ENCODE measurements at places on chromosomes 16 and 17.
A peak's percentile ranks its signal among the peaks of the same experiment; 100 is the strongest.

GRCh38 chr16:84223456-84223855 lies 16.4 kb downstream of the KCNG4 start:
- no peak for DNase-seq

GRCh38 chr16:88363239-88363891 lies 19.4 kb upstream of the ZNF469 start:
- DNase-seq: no peak

DNA sequence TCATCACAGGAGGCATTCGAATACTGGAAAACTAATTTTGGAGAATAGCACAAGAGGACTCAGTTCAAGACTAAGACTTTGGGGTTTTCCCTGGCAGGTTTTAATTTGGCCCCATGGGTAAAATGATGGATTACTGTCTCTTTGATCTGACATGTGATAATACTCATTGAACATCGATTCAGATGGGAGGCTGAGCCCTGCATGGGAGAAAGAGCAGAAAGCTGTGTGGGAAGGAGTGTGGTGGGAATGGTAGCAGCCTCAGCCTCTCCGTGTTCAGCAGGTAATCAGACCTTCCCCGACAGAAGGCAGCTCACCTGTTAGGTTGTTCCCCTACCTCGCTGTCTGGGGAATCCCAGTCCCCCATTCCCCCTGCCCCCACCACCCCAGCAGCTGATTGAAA lies 124.7 kb upstream of the TNRC6C start:
- no peak for DNase-seq

- peak; percentile 57 for DNase-seq
These were observed 3.6 kb downstream of the PIEZO1 start for GRCh38 chr16:88781140-88782077.

- DNase-seq: no peak
These were observed 605.5 kb upstream of the SALL1 start for GRCh38 chr16:51756447-51757123.

DNA sequence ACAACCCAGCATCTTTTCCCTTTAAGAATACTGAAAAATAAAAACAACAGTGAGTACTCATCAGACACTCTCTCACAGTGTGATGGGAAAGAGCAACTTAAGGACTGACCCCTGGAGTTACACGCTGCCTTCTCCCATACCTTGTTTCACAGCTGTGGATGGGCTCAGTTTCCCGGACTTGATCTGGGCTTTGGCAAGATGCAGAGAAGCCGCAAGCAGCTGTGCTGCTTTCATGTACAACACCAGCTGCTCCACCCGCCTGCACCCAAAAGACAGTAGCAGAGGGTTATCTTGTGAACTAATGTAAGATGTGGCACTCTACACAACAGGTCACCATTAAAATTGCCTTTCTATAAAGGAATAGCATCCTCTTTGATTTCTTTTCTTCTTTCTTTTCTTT lies 32.7 kb upstream of the ALDH3A1 start:
- no peak for DNase-seq

- DNase-seq: no peak
These were observed 1.0 kb downstream of the RSPRY1 start for GRCh38 chr16:57186872-57187854.

DNA sequence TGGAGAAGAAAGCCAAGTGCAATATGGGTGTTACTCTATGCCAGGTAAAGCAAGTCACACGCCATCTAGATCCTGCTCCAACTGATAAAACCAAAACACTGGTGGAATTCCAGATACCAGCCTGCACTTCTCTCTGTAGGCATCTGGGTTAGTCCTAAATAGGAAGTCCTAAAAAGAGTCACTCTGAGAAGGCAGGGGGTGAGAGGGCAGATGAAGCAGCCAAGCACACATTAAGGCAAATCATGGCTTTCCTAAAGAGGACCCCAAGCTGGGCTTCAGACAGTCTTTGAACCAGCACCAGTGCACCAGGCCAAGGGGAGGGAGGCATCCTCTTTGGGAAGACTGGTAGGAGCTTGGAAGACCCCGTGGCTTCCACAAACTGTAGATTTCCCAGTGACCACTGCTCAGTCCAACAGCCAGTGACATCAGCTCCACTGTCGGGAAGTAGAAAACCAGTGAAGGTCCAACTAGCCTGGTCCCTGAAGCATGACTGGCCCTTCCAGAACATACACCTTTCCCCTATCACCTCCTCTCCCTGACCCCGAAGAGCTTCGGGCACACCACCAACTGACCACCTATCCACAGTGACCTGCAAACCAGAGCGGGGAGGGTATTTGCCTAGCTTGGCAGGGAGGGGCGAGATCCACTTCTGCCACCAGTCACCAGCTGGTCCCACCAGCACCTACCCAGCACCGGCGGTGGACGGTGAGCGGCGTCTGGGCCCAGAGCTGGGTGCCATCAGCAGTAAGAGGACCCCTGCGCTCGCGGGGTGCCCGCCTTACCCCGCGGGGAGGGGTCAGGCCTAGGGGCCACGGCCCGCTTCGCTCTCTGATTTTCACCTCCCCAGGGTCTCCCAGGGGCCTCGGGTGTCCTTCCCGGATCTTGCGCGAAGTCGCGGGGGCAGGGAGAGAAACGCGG lies 1.0 kb downstream of the LITAF start:
- DNase-seq: no peak

DNA sequence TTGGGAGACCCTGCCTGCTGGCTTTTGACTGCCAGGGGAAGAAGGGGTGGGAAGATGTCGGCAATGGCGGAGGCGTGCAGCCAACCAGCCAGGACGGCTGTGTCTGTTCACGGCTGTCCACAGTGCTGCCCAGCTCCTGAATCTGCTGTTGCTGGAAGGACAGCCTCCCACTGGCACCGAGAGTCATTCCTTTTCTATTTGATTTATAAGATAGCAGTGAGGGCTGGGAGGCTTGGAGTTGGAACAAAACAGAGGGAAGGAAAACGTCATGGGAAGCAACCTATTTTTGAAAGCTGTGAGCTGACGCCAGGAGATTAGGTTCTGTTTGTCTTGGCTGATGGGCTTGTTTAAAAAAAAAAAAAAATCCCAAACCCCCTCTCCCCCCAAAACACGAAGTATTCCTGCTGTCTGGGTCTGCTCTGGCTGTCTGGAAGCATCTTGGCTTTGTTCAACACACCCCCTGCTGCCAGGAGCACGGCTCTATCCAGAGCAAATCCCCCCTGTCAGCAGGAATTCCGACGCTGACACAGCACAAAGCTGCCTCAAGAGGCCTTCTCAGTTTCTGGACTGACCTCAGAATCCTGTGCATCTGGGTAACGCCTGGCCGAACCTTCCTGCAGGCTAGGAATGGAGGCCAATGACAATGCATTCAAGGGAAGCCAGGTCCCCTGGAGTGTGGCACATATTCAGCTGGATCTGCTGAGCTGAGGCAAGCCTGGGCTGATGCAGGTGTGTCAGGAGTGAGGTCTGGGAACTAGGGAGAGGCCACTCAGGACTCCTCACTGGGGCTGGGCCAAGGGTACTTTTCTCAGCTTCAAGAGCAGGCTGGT lies 41.0 kb upstream of the SREBF1 start:
- no peak for DNase-seq

DNA sequence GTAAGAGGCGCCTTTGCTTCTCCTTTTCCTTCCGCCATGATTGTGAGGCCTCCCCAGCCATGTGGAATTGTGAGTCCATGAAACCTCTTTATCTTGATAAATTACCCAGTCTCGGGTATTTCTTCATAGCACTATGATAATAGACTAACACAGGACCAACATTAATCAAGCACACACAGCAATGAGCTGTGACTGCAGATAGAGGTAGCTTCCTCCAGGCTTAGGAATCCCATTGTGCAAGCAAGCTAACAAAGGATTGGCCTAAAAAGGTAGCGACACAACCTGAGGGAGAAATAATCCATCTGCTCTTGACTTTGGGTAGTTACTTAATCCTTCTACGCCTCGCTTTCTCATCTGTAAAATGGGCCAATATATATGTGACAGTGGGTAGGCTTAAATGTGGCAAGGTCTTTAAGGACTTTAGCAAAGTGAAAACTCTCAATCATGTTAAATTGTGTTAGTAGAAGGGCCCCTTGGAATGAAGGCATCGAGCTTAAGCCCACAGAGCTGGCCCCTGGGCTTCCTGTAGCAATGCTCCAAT lies 393.6 kb downstream of the SOX9 start:
- no peak for DNase-seq

DNA sequence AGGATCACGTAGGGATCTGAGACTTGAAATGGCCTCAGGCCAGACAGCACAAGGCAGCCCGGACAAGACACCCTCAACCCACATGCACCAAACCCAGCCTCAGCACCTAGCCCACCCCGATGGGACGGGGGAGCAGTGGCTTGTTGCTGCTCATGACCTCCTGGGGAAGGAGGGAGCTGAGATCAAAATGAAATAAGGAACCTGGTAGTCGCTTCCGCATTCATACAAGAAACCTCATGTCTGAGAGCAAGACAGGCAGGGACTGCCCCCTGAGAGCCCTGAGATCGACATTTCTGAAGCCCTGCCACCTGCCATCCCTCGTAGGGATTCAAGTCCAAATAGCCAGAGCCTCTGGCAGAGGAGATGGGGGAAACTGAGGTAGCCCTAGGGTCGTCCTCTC lies 5.7 kb upstream of the CEP131 start:
- no peak for DNase-seq

DNA sequence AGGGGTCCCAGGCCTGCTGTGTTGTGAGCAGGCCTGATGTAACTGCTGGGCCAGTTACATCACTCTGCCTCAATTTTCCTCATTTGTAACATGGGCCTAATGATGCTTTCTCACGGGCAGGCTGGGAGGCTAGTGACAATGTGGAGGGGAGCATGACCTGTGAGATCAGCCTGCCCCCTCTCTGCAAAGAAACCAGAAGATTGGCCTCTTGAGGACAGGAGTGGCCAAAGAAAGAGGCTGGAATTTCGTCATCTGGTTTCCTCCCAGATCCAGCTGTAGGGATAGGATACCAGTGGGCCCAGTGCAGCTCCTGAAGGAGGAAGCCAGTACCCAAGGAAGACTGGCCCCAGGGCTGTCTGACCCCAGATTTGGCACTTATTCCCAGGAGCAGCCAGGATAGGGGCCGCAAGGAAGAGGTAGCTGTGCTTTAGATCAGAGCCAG lies 615 bp upstream of the SREBF1 start:
- no peak for DNase-seq

- no peak for DNase-seq
These were observed 2.4 kb downstream of the AMFR start for GRCh38 chr16:56422896-56423441.

- DNase-seq: no peak
These were observed 8.2 kb downstream of the CAPN15 start for GRCh38 chr16:535446-536405.

DNA sequence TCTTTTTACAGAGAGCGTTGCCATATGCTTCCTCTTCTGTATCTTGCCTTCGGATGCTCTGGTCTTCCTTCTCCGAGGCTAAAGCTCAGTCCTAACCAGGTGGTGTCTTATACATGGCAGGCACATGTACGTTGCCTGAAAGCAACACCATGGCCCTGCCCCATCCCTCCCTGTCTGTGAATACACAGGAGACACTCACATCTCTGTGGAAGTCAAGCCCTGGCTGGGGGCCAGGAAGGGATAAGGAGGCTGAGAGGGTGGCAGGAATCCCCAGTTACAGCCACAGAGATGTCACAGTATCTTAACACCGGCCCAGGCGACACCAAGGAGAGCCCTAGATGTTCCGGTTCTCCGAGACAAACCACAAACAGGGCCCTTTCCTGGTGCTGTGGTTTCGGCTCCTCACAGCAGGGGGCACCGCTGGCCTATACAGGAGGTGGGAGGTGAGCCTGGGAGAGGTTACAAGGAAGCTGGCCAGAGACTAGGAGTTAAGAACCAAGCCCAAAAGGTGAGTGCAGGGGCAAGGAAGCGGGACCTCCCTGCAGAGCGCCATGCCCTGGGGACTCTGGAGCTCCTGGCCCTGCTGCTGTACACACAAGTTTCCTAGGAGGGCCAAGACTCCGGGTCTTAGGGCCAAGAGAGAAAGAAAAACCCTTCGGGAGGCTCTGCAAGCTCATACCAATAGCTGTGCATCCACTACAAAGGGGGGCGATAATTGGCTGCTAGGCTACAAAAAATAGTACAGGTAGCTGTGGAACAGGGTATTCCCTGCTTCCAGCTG lies 41.7 kb downstream of the SRL start:
- DNase-seq: no peak

DNA sequence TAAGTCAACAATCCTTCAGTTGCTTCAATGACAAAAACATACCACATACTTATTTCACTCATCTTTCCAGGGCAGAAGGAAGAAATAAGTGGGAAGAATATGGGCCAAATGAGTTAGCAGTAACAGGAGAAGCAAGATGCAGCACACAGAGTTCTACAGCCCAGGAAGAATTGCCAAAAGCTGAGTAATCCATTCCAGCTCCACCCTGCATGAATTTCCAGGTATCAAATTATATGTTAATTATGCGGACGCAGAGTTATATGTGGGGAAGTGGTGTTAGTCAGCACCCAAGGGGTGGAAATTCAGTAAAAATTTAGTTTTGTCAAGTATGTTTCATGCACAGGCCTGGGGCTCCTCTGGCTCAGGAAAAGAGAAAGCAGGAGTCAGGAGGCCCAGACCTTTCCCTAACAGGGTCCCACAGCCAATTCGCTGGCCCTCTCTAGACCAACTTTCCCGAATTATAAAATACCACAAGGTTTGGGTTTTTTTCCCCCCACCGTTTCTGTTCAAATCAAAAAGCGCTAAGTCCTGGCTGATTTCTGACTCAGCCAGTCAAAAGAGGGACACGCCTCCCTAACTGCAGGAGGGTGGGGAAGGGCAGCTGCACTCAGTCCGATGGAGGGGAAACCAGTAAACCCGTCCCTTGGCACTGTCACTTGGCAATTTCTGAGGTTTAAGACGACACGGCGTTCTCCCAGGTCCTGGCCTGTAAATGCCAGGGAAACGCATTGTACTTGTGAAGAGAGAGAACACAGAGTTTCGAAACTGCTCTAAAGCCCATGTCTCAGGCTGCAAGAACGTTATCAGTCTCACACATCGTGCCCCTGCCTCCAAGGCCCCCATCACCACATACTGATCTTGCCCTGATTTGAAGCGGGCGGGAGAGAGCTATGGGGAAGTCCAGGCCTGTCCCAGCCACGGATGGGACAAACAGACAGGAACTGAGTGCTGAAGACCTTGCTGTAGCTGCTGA lies 58.1 kb downstream of the ZFHX3 start:
- DNase-seq: no peak

GRCh38 chr16:77853161-77853560 lies 64.8 kb downstream of the VAT1L start:
- no peak for DNase-seq

- DNase-seq: no peak
These were observed 743 bp downstream of the SHCBP1 start for GRCh38 chr16:46620266-46621005.

DNA sequence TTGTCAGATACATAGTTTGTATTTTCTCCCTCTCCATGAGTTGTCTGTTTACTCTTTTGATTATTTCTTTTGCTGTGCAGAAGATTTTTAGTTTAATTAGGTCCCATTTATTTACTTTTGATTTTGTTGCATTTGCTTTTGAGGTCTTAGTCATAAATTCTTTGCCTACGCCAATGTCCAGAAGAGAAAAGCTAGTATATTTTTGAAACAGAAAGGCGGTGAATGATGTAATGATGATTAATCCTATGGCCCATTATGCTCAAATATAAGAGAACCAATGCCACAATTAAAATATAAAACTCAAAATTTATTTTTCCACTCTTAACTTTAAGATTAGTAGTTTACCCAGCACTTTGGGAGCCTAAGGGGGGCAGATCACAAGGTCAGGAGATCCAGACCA lies 59.8 kb upstream of the SMIM36 start:
- no peak for DNase-seq

GRCh38 chr16:54215471-54215870 lies 71.1 kb downstream of the IRX3 start:
- DNase-seq: no peak

GRCh38 chr16:7426161-7426560 lies 93.5 kb downstream of the RBFOX1 start:
- no peak for DNase-seq

All from stimulated activated CD4-positive, alpha-beta T cell treated with anti-CD3 and anti-CD28 coated beads, Interleukin-4, amount 100 ng/mL, for 48 hours (primary cell).